ENCODE measurements at places on chromosomes 5 and 9.

GRCh38 chr5:175060257-175060656 is 335.9 kb downstream of the MSX2 start:
- no peak for DNase-seq

DNA sequence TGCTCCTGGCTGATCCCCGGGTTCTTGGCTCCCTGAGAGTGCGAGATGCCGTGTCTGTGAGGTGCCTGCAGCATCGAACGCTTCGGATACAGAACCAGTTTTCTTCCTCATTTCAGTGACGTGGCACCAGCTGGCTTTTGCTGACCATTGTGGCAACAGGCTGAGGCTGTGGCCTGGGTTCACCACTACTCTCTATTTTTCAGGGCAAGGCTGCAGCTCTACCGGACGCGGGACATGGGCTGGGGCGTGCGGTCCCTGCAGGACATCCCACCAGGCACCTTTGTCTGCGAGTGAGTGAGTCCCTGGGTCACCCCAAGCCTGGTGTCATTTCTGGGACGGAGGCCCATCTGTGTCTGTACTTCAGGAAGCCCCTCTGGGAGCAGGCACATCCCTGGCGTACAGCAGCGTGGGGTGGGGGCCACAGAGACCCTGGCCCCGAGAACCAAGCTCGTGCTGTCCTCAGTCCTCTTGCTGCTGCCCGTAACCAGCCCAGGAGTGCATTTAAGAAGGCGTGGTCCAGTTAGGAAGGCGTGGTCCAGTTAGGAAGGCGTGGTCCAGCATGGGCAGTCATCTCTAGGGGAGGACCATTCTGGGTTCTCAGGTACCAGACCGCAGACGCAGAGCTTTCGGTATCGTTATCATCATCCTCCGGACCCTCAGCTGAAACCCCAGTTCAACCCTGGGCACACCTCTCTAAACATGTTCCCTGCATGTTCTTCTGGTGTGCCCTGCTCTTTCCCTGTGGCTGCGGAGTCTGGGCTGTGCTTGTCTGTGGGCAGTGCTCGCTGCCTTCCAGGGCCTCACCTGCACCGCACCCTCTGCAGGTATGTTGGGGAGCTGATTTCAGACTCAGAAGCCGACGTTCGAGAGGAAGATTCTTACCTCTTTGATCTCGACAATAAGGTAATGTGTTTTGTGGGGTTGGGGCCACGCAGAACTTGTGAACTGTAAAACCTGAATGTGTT is 60.1 kb upstream of the CACNA1B start:
- no peak for DNase-seq

GRCh38 chr9:37301042-37301853 is 121.2 kb upstream of the GRHPR start:
- no peak for DNase-seq

- no peak for DNase-seq
These were observed 61.0 kb downstream of the EHMT1 start for GRCh38 chr9:137679695-137680305.

DNA sequence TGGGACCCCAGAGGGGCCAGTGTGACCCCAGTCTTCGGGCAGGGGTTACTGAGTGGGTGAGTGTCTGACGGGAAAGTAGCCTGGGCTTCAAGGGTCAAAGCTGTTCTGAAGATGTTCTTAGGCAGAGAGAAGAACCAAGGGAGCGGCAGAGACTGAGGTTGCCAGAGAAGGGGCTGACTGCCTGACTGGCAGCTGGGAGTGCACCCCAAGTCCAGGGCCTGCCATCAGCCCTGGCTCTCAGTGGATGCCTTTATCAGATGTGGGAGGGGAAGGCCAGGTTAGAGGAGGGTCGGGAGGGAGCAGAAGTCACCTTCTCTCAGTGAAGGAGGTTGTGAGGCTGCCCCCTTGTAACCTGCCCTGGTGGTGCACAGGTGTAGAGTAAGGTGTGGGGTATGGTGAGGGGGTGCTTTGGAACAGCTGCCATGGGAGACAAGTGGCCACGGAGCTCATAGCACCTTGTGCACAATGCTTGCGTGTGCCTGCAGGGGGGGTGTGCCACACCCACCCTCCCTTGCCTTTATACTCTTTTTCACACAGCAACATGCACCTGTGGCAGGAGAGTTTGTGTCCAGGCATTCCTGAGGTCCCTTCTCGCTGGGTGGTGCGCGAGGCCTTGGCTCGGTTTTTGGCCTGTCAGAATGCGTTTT is 18.9 kb downstream of the RALGPS1 start:
- no peak for DNase-seq

- DNase-seq = no peak
These were observed 26.4 kb upstream of the CMYA5 start for GRCh38 chr5:79663212-79663611.
